Lower leg skin (tissue), 4 donors: ENCODE measurements at places on chromosomes 16 and 17. TPM values are rescaled to one million over a fixed set of nuclear protein-coding genes. Genes with fewer than 3 reads are reported as not detected.

Gene DNAH2
- total RNA-seq, result under 0.01 TPM

DNA sequence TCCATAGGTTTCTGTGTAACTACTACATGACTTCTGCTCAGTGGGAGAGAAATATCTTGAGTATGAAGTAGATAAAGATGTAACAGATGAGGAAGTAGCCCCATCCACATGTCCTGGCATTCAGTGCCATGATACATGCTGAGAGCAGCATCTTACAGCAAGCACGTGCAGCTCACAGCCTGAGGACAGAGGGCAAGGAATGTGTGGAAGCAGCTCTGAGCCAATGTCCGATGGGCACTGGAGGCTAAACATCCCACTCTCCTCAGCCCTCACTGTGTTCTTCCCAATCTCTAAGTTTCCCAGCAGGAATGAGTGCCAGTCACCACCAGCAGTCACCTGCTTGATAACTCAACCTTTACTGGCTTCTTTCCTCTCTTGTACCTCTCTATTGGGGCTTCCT, 40.4 kb downstream of the CFDP1 start:
- no peak for DNase-seq

DNA sequence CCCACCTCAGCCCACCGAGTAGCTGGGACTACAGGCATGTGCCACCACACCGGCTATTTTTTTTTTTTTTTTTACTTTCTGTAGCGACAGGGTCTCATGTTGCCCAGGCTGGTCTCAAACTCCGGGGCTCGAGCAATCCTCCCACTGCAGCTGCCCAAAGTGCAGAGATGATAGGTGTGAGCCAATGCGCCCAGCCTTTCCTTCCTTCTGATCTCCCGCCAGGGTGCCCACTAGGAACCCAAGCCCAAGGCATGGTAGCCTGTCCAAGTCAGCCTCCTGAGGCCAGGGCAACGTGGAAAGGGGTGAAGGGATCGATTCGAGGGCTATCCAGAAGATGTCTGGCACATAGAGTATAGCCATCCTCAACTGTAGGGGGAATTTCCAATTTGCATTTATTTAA, 9.6 kb upstream of the CREBBP start:
- DNase-seq, result no peak

Gene HSD11B2
- total RNA-seq, result 87.7 TPM

Gene CCL17
- total RNA-seq, result 1.1 TPM
